ENCODE measurements at places on chromosomes 3 and 15.

GRCh38 chr15:60483042-60483441 lies 4.1 kb upstream of the ICE2 start:
- DNase-seq, result no peak

DNA sequence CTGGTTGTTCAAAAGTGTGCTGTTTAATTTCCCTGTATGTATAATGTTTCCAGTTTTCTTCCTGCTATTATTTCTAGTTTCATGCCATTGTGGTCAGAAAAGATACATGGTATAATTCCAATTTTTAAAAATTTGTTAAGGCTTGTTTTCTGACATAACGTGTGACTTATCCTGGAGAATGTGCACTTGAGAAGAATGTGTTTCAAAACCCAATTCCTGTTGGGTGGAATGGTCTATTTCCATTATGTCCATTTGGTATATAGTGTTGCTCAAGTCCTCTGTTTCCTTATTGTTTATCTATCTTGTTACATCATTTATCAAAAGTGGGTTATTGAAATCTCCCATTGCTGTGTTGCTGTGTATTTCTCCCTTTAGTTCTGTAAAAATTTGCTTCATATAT lies 215.4 kb downstream of the GREM1 start:
- no peak for DNase-seq

DNA sequence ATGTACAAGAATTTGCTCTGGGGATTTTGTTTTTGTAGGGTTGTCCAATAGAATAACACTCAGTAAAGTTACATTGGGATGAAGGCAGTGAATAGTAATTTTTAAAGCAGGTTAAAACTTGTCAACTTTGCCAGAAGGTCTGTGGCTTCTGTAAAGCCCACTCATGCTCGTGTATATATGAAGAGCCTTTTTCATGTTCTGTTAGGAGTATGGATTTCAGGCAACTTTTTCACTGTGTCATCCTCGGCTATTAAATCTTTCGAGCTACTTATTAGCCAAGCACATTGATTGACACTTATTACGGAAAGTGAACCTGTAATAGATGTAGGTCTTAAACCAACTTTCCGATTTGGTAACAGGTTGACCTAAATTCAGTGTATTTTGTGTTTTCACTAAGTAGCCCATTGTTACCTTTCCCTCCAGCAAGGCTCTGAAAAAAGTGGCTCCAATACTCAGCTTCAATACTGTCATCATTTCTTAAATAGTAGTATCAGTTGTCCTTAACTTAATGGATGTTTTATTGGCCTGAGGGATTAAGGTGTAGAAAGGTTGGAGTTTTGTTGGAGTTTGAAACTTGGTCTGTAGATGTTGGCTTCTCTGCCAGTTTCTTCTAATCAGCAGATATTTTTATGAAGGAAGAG lies 1.7 kb downstream of the PAK2 start:
- no peak for DNase-seq

DNA sequence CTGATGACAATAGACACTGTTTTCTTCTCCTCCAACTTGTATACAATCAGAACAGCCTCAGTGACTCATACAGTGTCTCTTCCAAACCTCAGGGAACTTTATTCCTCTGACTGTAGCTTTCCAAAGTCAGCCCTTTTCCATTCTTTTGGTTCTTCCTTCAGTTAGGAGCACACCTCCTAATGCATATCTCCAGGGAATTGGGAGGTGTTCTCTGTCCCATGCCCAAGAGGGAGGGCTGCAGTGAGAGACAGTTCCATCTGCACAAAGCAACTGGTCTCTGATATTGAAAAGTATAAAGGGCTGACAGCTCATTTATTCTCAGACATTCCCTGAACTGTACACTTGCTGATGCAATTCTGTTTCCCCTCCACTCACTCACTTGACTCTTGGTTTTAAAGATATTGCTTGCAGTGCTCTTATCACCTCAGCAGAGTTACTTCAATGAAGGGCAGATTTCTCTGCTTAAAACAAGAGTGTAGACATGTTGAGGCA lies 337.8 kb upstream of the TBC1D5 start:
- no peak for DNase-seq

Measured in activated naive CD4-positive, alpha-beta T cell (primary cell).